Regular cardiac myocyte (primary cell): ENCODE measurements at places on chromosomes 11 and 22. TPM values are rescaled to one million over a fixed set of nuclear protein-coding genes. Genes with fewer than 3 reads are reported as not detected.

Gene ACR
- not detected in 2 replicates for total RNA-seq

Gene PATE1
- not detected in 2 replicates for total RNA-seq

Gene YPEL4
- total RNA-seq: 2.8 TPM in 1 of 2 replicates, not detected in the other

Gene NLRX1
- 8.4 and 25.4 TPM in 2 replicates for total RNA-seq

Gene VSIG2
- total RNA-seq: not detected in 2 replicates
